Foreskin fibroblast (primary cell): ENCODE measurements at places on chromosomes 16 and 17.

DNA sequence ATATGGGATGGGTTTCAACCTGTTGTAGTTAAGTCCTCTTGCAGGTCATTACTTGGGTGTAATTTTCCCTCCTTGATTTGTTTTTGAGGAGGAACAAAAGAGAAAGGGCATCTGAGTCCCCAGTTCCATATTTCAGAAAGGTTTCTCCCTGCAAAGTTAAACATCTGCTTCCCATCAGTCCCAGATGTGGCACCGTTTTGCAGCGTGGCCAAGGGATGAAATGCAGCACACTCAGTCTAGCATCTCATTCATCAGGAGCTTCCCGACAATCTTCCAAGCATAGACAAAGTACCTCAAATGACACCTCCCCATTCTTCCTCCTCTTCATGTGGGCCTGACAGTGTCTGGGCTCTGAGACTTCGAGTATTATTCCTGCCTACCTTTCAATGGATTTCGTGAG lies 363.7 kb upstream of the SOX9 start:
- peak; percentile 59 for DNase-seq

DNA sequence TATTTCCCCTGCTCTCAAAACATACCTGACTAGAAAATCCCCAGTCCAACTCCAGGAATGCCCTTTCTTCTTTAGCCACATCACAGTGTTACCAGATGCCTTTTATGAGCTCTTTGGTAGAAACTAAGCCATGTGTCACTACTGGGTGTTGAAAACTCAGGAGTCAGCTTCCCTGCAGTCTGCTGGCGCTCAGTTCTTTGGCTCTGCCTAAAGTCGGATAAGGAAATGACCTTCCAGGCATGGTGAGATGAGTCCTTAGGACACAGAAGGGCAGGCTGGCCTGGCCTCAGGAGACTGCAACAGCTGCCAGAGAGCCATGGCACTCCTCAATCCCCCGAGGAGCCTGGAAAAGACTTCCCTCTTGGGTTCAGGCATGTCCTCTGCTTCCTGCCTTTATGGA lies 89.1 kb downstream of the CDH13 start:
- DNase-seq, result peak; percentile 53

DNA sequence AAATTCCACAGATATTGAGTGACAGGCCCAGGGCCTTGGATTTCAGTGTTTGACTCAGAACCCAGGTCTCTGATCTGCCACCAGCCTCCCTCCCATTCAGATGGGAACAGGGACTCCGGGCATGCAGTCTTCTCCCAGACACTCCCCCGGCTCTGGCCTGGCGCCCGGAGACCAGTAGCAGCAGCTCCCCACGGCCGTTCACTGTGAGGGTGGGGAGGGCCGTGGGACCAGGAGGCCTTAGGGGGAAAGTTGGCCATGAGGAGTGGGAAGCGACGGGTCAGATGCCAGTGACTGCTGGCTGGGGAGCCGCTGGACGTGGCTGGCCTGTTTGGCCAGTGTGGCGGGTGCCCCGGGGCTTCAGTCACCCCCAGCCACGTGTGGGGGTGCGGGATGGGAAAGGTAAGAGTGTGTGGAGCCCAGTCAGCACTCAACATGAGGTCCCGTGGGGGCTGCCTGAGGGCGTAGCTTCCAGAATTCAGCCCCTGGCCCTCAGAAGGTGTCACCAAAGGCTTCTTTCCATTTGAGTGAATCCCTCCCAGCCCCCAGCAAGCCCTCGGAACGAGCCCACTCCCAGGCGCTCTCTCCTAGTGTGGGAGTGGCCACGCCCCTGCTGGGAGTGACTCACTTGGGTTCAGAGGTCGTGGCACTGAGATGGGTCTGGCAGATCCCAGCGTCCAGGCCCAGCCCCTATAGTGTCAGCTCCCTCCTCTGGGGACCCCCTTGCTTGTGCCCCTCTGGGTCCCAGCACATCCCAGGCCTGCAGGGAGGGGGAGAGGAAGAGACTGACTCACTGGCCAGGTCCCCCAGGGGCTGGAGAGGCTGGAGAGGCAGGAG lies 309.4 kb downstream of the SEC14L1 start:
- DNase-seq, result peak; percentile 87

- DNase-seq, result peak; percentile 23
Observed at GRCh38 chr16:85396879-85397871, 215.9 kb upstream of the GSE1 start.

- no peak for DNase-seq
Observed at GRCh38 chr16:154217-155030, 2.0 kb downstream of the HBZ start.

DNA sequence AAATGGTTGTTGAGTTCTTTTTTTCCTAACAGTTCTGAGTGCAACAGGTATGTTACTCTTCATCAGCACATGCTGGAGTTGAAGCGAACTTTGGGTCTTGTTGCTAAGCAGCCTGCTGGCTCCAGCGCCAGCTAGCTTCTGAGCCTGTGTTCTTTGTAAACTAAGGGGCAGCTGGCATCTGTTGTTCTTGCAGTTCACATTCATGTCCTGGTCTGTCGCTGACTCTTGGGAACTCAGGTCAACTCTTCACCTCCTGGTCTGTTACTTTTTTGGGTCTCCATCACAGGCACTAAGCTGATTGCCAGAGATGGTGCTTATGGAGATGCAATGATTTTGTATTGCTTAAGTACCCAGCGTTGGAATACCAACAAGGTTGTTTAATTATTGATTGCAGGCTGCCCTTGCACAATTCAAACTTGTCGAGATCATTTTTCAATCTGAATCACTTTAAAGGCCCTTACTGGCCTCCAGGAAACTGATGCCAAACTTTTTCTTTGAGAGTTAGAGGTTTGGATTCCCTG lies 40.9 kb downstream of the USP10 start:
- DNase-seq, result no peak

- DNase-seq, result no peak
Observed at GRCh38 chr17:48809182-48809581, 7.8 kb downstream of the TTLL6 start.
